ENCODE measurements at places on chromosomes 1 and 21. TPM values are rescaled to one million over a fixed set of nuclear protein-coding genes. Genes with fewer than 3 reads are reported as not detected.

DNA sequence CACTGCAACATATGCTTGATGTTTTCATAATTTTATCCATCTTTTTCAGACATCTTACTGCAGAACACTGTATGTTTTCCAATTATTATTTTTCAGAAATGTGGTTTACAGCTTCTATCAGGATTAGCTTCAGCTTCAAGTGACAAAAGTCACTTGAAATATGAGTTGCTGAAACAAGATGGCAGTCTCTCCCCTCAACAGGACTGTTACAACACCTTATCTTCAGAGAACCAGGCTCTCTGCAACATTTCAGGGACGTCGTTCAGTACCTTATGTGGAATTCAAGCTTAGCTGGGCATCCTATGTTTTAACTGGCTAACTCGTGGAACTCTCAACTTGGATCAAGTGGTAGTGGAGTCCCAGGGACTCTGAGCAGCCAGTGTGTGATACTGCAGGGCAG, 2.0 kb upstream of the UBE2G2 start:
- DNase-seq, result no peak

DNA sequence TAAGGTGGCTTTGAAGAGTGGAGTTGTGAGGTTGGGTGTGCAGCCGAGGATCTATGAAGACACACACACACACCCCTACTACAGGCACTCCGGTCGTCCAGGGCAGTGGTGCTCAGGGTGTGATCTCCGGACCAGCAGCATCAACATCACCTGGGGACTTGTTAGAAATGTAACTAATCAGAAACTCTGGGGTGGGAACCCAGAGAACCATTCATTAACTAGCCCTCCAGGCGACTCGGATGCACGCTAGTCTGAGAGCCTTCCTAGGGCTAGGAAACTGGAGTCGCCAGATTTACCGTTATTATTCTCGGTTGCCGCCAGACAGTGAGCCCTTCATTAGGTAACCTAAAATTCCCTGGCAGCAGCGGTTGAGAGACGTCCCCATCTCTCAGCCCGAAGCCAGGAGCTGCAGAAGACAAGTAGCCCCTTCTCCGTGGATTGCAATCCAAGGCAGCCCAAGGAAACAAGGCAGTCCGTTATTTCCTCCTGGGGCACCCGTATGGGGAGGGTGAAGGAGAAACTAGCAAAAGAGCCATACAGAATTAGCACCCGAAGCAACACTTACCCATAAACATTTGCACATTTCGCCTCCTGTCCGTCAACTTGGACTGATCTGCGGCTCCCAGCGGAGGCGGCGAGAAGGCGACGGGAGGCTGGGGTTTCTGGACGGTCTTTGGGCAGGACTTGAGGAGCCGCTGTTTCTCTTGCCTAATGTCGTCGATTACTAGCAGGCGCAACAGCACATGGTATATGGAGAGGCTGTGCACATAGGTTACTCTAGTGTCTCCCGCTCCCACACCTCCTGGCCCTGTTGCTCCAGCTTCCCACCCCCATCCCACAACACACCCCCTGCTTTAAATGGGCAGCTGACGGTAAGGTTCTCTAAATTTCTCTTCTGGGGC, 2.9 kb upstream of the CCN1 start:
- DNase-seq, result no peak

- DNase-seq, result no peak
These were observed 2.5 kb downstream of the KIAA2013 start for GRCh38 chr1:11923827-11924113.

- DNase-seq, result no peak
These were observed 6.1 kb downstream of the ATAD3A start for GRCh38 chr1:1517973-1518620.

AGT gene
- not detected for total RNA-seq

GRCh38 chr1:197441999-197442414, 174.0 kb downstream of the CRB1 start:
- DNase-seq, result no peak

DNA sequence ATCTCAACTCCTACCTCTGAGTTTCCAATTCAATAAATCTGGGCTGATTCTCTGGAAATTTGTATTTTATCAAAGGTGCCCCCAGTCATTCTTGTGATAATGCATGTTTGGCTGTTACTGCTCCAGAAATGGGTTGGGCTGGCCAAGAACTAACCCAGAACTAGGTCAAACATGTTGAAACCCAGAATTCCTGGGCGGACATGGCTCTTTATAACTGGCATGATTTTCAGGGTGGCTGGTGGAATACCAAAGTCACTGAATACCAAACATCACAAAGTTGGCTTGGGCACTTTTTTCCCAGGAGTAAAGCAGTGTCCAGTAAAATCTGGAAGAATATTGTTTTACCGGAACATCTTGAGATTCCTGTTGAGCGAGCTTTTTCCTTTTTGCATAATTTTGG, 89.4 kb upstream of the S1PR1 start:
- DNase-seq, result no peak

- no peak for DNase-seq
These were observed 641 bp upstream of the CFAP107 start for GRCh38 chr1:12745126-12745991.
